ENCODE measurements at places on chromosomes 1 and 21.

- H3K4me3 ChIP-seq: no peak overlapping the region
- H3K27me3 ChIP-seq: no peaks in the 10 kb centered on the region
- H3K27ac ChIP-seq: no peak overlapping the region
- H3K4me1 ChIP-seq: no peaks in the 10 kb centered on the region
- no peak for DNase-seq
Measured at GRCh38 chr1:214557952-214558735, 6.7 kb upstream of the PTPN14 start.

- no peak overlapping the region for H3K4me3 ChIP-seq
- DNase-seq: no peak
- H3K27ac ChIP-seq: no peak overlapping the region
- H3K27me3 ChIP-seq: no peaks in the 10 kb centered on the region
Measured at GRCh38 chr1:208885650-208886049, 641.5 kb upstream of the PLXNA2 start.

- peaks cover 60% of the 10 kb centered on the region for H3K4me1 ChIP-seq
- peak overlapping the region; percentile 78 for H3K27ac ChIP-seq
- peak; percentile 76 for DNase-seq
- peaks cover 31% of the 10 kb centered on the region for H3K36me3 ChIP-seq
Measured at GRCh38 chr1:207811920-207812720, 60.3 kb downstream of the CD46 start.

- no peaks in the 10 kb centered on the region for H3K36me3 ChIP-seq
- H3K4me3 ChIP-seq: no peak overlapping the region
- no peaks in the 10 kb centered on the region for H3K4me1 ChIP-seq
- no peak overlapping the region for H3K27ac ChIP-seq
- DNase-seq: no peak
Measured at GRCh38 chr1:101697072-101697471, 299.7 kb downstream of the OLFM3 start.

GRCh38 chr1:187433598-187433997, 604.8 kb downstream of the PLA2G4A start:
- H3K4me1 ChIP-seq: no peaks in the 10 kb centered on the region
- H3K27me3 ChIP-seq: no peaks in the 10 kb centered on the region
- H3K4me3 ChIP-seq: no peak overlapping the region
- H3K36me3 ChIP-seq: no peaks in the 10 kb centered on the region

DNA sequence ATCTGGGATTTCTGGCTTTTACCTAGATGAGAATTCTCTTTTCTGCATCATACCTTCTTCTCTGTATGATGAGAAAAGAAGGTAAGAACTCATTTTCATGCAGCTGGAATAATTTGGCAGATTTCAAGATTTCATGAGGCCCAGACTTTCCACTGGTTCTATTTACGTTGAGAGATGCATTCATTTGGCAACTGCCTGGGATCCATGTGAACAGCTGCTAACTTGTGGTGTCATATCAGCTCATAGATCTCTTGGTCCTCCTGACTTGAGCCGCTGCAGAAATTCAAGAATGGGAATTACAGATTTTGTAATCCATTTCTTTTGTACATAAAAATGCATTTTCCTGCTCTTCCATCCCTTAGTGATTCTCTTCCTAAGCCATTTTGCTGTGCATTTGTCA, 17.1 kb upstream of the C1orf87 start:
- no peaks in the 10 kb centered on the region for H3K4me1 ChIP-seq
- H3K4me3 ChIP-seq: no peak overlapping the region
- no peaks in the 10 kb centered on the region for H3K36me3 ChIP-seq
- H3K27me3 ChIP-seq: no peaks in the 10 kb centered on the region
- H3K27ac ChIP-seq: no peak overlapping the region
- DNase-seq: no peak

DNA sequence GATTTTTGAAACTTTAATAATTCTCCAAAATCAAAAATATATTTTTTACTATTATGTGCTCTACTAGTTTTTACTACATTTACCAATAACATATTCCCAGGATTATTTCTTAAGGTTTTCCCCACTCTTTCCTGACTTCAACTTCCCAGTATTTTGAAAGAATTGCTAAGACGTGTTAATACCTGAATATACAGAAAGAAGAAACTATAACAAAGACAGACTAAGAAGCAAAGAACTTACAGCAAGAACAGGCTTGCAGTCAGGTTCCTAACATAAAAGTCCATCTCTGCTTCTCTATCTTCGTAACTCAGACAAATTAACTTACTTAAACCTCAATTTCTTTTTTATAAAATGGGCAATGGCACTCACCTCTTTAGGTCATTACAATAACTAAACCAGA, 63.2 kb downstream of the SRSF11 start:
- H3K27me3 ChIP-seq: no peaks in the 10 kb centered on the region
- no peak for DNase-seq
- H3K27ac ChIP-seq: no peak overlapping the region
- H3K4me1 ChIP-seq: no peaks in the 10 kb centered on the region

All from prostate gland (tissue), 2 donors.